GM23338 (cell line): ENCODE measurements at places on chromosomes 7 and 10. TPM values are rescaled to one million over a fixed set of nuclear protein-coding genes. Genes with fewer than 3 reads are reported as not detected.

MYL10 gene
- 0.75 and 1.3 TPM in 2 replicates for polyA plus RNA-seq

TMEM140 gene
- 1.3 and 2.7 TPM in 2 replicates for polyA plus RNA-seq

DKK1 gene
- polyA plus RNA-seq = 0.17 and 0.45 TPM in 2 replicates

MNX1 gene
- 0.14 and 0.24 TPM in 2 replicates for polyA plus RNA-seq

GARIN1A gene
- 0.10 TPM in 1 of 2 replicates, not detected in the other for polyA plus RNA-seq

RAPGEF5 gene
- polyA plus RNA-seq = 6.3 and 7.1 TPM in 2 replicates

ZSCAN21 gene
- 15.4 and 15.7 TPM in 2 replicates for polyA plus RNA-seq

PAX4 gene
- polyA plus RNA-seq = not detected in 2 replicates

KIF11 gene
- polyA plus RNA-seq = 22.1 and 26.1 TPM in 2 replicates

GLCCI1 gene
- polyA plus RNA-seq = 14.0 and 15.0 TPM in 2 replicates

GPR37 gene
- polyA plus RNA-seq = 3.7 and 3.9 TPM in 2 replicates

CYP2C18 gene
- 0.08 and 0.16 TPM in 2 replicates for polyA plus RNA-seq

CPEB3 gene
- 0.74 and 0.82 TPM in 2 replicates for polyA plus RNA-seq

GPC2 gene
- 9.8 and 10.7 TPM in 2 replicates for polyA plus RNA-seq

COL28A1 gene
- polyA plus RNA-seq = 0.70 and 0.80 TPM in 2 replicates
